ENCODE measurements at places on chromosomes 1 and 21.

DNA sequence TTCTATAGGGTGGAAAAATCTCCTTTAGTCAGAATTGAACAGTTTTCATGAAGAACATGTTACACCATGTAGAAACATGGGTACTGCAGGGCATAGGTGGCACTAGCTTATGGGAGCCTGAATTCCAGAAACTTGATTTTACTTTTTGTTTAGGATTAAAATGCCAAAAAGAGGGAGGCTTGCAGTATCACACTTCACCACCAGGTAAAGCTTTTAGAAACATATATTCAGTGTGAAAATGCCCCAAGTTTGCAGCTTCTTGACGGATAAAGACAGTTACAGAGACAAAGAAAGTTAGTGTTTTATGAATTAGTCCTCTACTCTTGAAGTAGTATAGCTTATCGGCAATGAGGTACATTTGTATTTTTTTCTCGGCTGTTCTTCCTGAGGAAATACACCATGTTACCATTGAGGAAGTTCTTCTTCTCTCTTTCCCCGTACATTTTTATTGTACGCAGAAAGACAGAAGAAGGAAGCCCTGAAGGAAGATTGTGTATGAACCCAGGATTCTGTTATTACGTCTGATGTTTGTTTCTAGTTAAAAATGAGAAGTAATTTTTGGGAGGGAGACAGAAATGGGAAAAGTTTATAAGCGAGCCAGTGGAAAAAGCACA, 66.1 kb downstream of the PBX1 start:
- no peak for DNase-seq

DNA sequence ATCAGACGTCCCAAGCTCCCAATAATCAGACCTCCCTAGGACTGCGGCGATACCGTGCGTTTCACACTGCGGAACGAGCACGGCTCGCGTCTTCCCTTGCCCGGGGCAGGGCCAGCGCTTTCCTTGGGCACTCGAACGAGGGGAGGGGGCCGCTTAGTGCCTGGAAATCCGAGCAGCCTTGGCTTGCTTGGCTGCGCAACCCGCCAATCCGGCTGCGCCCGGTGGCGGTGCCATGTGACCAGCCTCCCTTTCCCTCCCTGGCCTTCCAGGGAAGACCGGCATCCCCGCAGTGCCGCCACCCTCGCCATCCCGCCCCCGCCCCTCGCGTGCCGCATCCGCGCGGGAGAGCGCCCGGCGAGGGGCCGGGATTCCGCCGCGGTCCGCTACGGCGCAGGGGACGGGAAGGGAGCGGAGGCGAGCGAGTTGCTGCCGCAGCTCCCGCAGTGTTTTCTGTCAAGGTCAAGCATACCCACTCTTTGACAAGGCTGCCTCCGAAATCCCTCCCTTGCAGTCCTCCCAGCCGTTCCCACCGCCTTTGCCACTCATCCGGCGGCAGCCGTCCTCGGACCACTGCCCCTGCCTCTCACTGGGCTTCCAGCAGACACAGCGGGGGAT, 8.3 kb upstream of the RNF19B start:
- peak; percentile 72 for DNase-seq

DNA sequence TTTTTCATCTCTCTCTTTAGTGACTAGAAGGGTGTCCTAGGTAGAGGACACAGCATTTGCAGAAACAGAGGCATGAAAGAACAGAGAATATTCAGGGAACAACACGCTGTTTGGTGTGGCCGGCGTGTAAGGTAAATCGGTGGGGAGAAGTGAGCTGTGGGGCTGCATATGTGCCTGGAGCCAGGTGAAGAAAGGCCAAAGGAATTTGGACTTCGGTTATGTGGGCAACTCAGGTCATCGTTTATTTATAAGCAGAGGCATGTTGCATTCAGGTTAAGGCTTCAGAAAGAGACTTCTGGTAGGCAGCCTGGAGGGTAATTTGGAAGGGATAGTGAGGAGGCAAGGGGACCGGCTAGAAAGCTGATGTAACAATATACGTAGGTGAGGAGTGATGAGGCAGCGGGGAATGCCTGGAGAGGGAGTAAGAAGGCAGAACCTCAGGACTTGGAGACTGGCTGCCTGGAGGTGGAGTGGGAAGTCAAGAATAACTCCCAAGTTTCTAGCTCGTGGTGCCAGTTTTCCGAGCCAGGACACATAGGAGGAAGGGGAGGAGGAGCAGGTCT, 64.1 kb upstream of the ACOT11 start:
- DNase-seq: no peak

DNA sequence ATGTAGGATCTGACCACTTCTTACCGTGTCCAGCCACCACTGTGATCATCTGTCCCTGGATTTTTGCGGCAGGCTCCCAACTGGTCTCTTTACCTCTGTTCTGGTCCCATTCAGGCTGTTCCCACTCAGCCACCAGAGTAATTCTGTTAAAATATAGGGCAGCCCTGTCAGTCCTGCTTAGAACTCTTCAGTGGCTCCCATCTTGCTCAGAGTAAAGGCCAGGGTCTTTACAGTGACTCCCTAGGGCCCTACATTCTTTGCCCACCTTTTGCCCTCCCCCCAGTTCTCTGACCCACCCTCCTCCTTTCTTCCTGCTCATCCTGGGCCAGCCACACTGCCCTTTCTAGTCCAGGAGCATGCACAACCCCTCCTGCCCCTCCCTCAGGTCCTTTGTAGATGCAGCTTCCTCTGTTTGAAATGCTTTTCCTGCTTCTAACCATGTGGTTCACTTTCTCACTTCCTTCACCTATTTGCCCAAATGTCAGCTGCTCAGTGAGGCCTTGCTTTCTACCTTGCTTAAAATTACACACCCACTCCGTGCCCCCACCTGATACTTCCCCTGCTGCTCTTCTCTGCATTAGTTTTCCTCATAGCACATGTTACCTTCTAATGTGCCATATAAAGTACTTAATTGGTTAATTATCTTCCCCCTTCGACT, 7.8 kb downstream of the UBIAD1 start:
- no peak for DNase-seq

- DNase-seq: no peak
Measured at GRCh38 chr1:108863984-108864383, 7.1 kb upstream of the AKNAD1 start.

- DNase-seq: peak; percentile 11
Measured at GRCh38 chr21:29164323-29164942, 34.0 kb downstream of the MAP3K7CL start.

DNA sequence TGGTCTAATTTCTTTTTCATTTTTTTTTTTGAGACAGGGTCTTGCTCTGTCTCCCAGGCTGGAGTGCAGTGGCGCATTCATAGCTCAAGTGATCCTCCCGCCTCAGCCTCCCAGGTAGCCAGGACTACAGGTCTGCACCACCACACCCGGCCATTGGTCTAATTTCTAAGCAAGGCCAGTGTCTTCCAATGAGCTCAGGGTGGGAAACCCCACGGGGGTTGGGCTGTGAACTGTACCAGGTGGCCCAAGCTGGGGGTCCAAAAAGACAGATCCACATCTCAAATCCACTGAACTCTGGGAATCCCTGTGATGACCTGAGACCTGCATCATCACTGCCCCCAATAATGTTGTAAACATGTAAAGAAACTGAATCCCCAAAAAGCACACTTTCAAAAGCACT, 79.5 kb downstream of the BCAR3 start:
- no peak for DNase-seq

- peak; percentile 3 for DNase-seq
Measured at GRCh38 chr21:26041431-26042180, 129.0 kb downstream of the APP start.

DNA sequence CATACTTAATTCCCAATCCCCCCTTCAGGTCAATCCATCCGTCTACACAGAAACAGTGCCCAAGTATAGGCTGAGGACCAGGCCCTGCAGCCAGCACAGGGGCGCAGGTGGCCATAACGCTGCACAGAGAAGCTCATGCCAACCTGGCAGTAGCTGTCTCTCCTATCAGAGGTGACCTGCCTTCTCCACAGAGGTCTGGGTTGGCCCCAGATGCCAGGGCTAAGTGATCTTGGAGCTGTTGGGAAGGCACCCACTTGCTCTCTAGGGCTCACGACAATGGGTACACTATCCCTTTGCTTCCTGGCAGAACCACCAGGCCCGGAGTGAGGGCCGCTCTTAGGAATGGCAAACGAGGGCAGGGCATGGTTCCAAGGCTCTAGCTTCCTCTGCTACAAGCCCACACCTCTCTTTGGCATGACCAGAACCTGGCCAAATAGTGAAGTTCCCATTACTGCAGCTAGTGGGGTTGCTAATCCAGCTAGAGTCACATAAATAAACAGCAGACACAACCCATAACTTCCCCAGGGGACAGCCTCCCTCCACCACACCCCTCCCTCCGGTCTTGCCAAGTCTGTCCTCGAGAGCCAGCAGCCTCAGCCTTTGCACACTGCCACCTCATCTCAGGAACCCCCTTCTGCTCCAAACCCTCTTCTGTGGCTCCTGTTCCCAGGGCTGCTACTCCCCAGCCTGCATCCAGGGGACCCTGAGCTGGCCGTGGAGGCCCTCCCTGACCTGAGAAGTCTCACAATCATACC, 113.0 kb downstream of the GLIS1 start:
- DNase-seq: no peak

DNA sequence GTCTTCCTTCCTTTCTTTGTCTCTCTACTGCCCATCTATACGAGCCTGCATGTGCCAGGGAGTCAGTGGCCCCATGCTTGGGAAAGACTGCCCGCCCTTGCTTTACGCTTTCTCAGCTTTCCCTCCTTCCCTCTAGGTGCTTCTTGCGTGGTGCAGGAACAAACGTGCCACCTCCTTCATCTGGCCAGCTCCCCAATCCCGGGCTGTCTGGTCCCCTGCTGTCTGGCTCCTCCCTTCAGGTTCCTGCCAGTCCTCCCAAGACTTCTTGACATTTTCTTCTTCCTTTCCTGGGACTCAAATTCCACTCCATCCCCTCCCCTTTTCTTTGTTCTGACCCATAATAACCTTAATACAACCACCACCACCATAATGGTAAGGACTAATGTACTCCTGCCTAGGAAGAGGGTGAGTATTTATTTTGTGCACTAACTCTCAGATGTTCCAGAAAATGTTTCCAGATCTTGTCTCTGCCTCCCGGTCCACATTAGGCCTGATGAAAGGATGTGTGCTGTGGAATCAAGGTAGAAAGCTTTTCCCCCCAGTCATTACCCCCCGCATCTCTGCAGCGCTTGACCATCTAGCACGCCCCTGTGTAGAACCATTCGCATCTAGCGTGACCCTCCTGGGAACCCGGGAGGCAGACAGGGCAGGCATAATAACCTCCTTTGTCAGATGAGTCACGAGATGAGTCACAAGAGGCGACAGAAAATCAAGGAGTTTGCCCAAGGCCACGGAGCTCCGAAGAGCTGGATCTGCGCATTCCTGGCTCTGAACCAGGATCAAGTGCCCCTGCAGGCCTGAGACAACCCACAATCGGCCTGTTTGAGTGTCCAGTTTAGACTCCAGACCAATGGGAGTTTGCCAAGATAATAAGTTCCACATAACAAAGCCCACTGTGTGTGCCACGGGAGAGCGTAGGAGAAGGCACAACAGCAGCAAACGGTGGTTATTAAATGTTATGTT, 60.1 kb upstream of the NEK2 start:
- DNase-seq: no peak

- DNase-seq: peak; percentile 73
Measured at GRCh38 chr1:223771469-223771813, 59.1 kb downstream of the CAPN2 start.

DNA sequence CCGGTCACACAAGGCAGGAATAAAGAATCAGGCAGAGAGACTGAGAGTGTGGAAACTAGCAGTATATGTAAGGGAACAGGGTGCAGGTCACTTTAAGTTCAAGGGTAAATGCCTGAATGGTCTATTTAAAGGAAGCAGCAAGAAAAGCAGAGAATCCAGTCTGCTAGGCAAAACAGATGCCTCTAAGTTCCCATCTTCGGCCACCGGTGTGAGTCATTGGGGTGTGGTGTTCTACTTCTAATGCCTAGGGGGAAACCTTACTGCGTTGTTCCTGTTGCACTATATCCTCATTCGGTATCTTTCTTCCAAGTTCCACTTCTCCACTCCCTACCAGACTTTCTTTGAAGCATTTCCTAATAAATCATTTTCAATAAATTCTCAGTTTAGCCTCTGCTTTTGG, 259.9 kb downstream of the HHIPL2 start:
- DNase-seq: no peak

DNA sequence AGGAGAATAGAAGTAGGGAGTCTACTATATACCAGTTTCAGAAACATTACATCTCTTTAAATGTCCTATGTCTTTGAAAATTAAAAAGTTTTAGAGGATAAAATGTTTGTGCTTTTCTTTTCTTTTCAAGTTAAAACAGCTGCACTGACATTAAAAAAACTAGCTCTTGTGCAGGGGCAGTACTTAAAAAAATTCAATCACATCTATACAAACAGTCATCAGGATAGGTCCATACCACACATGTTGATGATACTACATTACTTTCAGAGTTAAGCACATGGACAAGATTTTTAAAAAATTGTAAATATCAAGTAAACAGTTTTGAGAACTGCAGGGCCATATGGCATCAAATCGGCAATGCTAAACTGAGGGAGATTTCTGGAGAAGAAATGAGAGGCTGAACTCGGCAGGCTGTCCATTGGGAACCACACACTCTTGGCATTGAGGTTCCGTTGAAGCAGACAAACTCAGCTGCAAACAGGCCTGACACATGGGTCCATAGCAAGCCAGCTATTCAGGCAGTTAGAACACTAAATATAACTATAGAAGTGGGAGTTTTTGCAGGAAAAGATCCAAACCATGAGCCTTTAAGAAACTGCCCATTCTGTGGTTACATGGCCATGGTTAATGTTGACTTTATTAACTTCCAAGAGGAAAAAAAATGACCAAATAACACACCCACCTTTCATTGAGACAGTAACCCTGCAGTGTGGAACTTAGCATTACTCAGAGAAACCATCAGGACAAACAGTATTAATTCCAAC, 84.5 kb upstream of the BCL10 start:
- DNase-seq: no peak

GRCh38 chr1:181486098-181486420, 2.7 kb downstream of the CACNA1E start:
- no peak for DNase-seq

DNA sequence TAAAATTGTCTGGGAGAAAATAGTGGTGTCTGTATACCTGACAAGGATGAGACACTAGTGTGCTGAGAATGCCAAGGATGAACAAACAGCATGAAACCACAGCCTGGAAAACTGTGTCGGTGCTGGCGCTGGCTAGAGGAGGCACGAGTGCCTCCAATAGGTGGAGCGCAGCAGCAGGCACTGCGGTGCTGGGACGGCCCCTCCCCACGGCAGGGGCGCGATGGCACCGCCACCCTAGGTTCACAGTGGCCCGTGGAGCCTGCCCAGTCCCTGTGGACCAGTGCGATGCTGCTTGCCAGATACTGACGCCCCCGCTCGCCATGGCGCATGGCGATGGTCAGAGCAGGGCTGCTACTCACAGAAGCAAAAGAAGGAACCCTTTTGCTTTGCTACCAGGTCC, 6.8 kb downstream of the CFAP410 start:
- no peak for DNase-seq
